ENCODE measurements at places on chromosomes 6 and 20.

- no peak for DNase-seq
These were observed 26.0 kb upstream of the CCND3 start for GRCh38 chr6:41967312-41968287.

GRCh38 chr20:61760321-61760720, 305.4 kb downstream of the TAF4 start:
- DNase-seq = no peak

DNA sequence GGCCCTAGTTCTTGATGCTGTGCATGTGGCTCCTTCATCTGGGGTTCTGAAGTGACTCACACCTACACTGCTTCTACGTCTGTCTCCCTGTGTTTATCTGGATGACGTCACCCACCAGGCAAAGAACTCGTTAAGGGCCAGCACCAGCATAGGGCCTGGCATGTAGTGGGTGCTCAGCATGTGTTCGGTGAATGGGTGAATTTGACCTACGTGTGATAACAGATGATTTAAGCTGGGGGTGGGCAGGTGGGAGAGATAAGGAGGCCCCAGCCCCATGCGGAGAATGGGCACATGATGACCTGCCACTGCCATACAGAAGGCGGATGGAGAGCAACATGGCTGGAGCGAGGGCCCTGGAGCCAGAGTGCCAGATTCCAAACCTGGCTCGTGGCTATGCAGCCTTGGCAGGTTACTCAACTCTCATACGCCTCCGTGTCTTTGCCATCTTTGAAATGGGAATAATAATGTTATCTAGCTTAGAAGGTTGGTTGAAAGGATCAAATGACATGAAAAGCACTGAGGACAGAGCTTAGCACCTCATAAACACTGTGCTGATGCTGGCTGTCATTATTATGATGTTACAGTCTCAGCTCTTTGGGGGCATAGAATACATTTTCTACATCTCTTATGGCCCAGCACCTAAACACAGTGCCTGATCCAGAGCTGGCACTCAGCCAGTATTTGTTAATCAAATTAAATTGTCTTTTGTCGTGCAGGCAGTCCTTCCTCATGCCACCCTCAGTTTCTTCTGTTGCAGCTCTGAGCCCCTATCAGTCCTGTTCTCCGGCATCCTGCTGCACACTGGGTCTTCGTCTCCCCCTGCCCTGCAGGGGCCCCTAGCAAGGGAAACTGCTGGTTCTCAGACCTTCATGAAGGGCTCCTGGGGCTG, 39.6 kb downstream of the VEGFA start:
- DNase-seq = no peak

- DNase-seq = no peak
These were observed 12.3 kb upstream of the SLA2 start for GRCh38 chr20:36658300-36658699.

- DNase-seq = no peak
These were observed 116.8 kb downstream of the PREX1 start for GRCh38 chr20:48711044-48711428.

DNA sequence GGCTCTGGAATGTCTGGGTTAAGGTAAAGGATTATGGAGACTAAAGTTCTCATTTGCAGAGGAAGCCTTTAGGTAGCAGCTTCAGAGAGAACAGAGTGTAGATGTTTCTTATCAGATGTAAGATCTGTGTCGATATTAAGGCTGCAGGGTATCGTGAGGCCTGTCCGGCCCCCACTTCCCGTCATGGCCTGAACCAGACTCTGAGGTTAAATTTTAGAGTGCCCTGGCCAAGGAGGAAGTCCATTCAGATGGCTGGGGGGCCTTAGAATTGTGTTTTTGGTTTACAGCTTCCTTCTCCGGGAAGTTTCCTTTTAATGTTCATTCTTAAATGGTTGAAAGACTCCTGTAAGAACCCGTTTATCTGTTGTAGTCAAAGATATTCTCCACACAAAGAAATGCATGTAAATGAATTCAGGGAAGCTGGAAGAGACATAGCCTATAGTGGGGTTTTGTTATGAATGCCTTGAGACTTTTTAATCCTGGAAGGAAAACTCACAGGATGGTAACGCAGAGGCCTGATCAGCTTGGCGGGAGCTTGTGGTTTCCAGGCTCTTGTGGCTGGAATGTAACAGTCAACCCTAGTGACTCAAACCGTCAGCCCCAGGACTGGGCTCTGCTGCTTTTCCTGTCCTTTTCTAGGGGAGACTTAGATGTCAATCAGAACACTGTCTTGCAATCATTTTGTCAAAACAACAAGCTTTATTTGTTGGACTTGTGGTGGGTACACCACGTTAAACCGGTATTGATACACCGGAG, 34.7 kb downstream of the KIF25 start:
- DNase-seq = no peak

DNA sequence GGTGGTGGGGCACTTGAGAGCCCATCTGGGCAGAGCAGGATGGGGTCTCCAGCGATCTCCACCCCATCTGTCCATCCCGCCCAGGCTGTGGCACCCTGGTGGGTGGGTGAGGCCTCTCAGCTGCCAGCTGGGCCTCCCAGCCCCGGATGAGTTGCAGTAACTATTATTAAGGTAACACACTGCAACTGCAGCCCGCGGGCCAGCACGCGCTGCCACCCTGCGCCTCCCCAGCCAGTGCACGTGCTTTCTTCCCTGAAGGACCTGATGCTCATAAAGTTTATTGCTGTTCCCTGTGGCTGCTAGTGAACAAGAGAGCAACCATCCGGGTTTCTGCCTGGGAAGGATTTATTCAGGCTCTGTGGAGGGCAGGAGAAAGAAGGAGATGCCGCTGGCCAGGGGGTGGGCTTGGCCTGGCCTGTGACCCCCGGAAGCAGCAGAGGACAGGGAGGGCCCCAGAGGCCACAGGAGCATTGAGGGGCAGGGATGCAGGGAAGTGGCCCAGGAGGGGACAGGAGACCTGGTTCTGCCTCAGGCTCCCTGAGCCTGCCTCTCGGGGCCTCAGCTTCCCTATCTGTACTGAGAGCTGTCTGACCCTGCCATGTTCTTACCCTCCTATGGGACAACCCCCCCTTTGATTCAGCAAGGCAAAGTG, 1.7 kb downstream of the IP6K3 start:
- peak; percentile 80 for DNase-seq

- DNase-seq = no peak
These were observed 332.6 kb upstream of the TBX18 start for GRCh38 chr6:85096976-85097375.

GRCh38 chr6:163319609-163320366, 94.7 kb upstream of the QKI start:
- no peak for DNase-seq

GRCh38 chr20:49583669-49584417, 15.9 kb upstream of the PTGIS start:
- DNase-seq = peak; percentile 87

DNA sequence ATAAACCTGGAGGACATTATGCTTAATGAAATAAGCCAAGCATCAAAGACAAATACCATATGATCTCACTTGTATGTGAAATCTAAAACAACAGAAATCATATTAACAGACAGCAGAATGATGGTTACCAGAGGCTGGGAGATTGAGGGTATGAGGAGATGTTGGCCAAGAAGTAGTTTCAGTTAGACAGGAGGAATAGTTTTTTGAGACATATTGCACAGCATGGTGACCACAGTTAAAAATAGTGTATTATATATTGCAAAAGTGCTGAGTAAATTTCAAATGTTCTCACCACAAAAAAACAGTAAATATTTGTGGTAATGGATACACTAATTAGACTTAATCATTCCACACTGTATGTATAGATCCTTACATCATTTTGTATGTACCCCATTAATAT, 1.8 kb downstream of the GABRR1 start:
- no peak for DNase-seq

GRCh38 chr6:89660981-89661380, 22.4 kb upstream of the LYRM2 start:
- no peak for DNase-seq

DNA sequence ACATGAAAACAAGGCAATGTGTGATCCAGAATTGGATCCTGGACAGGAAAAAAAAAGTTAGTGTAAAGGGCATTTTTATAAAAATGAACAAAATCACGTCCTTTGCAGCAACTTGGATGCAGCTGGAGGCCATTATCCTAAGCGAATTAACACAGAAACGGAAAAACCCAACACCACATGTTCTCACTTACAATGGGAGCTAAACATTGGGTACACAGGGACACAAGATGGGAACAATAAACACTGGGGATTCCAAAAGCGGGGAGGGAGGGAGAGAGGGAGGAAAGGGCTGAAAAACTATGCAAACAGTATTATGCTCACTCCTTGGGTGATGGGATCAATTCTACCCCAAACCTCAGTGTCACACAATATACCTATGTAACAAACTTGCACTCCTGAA, 91.4 kb upstream of the BTBD3 start:
- no peak for DNase-seq

GRCh38 chr6:52077961-52078625, 9.3 kb downstream of the PKHD1 start:
- DNase-seq = no peak

GRCh38 chr6:159691133-159691962, 1.7 kb downstream of the SOD2 start:
- no peak for DNase-seq

DNA sequence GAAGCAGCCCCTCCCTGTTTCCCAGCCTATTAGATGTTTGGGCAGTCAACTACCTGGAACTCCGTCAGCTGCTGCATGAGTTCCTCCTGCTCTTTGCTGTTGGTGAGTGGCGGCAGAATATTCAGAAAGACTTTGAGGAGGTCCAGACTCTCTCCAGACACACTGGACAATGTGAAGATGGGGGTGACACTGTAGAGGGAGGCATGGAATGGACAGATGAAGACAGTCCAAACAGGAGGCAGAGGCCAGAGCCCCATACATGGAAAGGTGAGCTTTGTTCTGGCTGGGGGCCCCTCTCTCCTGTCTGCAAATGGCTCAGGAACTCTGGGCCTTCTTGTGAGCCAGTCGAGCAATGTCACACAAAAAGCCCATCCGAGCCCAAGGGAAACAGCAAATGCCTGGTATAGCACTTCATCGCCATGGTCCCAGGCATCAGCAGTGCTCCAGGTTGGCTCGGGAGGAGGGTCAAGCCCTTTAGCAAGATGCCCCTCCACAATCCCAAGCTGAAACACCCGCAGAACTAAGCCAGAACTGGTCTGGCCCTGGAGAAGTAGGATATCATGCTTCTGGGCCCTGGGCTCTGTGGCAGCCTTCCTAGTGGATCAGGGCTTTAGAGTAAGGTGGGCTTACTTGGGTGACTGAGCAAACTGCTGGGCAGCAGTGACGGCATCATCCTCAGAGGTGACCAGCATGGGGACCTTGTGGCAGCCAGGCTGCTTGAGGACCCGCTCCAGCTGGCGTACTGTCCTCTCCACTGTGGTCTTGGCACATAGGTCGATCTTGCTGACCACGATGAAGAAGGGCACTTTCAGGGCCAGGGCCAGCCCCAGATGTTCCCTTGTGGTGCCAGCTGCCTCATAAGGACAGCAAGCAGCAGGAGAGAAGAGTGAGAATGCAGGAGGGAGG, 4.9 kb downstream of the GTPBP2 start:
- DNase-seq = no peak

DNA sequence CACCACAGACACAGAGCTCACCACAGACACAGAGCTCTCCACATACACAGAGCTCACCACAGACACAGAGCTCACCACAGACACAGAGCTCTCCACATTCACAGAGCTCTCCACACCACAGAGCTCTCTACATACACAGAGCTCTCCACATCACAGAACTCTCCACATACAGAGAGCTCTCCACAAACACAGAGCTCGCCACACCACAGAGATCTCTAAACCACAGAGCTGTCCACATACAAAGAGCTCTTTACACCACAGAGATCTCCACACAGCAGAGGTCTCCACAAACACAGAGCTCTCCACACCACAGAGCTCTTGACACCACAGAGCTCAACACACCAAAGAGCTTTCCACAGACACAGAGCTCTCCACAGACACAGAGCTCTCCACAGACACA, 55.8 kb downstream of the ERMARD start:
- DNase-seq = no peak

DNA sequence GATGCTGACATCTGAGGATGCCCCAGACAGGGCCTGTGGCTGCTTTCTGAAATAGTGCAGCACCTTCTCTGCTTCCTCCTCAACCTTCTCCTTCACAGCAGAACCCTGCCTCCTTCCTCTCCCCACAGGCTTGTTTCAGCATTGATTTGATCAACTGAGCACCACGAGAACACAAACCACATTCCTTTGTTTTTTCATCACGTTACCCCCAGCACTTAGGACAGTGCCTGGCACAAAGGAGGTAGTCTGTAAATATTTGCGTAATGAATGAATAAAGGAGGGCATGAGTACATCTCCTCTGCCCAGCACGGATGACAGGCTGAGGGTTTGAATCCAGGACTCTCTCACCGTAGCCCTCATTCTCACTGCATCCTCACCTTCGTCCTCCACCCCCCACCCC, 21.3 kb upstream of the WFDC2 start:
- DNase-seq = no peak

DNA sequence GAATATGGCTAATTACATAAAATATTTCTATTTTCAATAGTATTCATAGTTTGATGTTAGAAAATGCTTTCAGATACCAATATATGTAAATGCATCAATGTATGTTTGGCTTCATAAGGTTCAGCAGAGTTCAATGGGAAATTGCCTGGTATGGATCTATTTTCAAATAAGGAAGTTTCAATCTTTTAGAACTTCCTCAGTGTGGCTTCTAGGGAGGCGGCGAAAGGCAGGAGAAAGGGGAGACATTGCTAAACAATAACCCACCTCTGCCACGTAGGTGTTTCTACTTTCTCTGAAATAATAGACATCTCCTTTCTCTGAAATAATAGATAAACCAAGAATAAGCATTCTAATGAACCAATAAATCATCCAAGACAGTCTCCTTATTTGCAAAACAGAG, 237.7 kb upstream of the RAB32 start:
- no peak for DNase-seq

- DNase-seq = no peak
These were observed 49.3 kb downstream of the ELOVL4 start for GRCh38 chr6:79898076-79898475.

GRCh38 chr6:106490436-106490835, 129.9 kb downstream of the CRYBG1 start:
- no peak for DNase-seq

DNA sequence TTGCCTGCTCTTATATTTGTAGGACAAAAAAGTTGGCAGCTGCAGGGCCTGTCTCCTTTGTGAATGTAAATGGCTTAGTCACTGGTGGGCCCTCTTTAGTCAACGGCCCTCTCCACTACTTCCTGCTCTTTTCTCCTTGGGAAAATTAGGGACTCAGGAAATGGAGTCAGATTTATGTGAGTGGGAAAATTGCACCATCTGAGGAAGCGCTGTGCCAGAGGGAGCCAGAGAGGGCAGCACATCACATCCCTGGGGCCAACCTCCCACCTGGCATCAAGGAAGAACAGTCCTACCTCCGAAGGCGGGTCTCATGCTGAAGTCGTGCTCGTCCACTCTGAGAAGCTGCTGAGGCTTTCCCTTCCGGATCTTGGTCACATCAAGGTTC, 15.6 kb downstream of the GABRR2 start:
- no peak for DNase-seq

Data from DMS 273 treated with DMSO at 0.1 percent for 48 hours (cell line).